ENCODE measurements at places on chromosomes 13 and 19.

- no peak for DNase-seq
These were observed 46.3 kb downstream of the IRS2 start for GRCh38 chr13:109740121-109740520.

GRCh38 chr19:548886-549830 lies 5.3 kb downstream of the GZMM start:
- DNase-seq, result no peak

DNA sequence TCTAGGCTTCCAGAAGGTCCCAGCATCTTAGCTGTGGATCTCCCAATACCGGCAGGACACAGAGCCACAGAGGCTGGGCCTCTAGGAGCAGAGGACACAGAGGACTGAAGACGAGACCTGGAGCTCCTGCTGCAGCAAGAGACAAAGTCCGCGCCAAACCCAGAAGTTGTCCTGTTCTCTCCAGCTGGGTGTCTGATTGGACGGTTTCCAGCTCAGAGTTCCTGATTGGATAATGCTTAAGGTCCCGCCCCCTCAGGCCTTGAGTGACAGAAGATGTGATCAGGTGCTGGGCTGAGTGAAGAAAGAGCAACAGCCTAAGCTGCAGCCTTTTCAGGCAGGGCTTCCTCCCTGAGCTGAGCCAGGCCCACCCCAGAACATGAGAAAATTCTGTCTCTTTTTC lies 59.9 kb upstream of the ZNF85 start:
- no peak for DNase-seq

- DNase-seq, result no peak
These were observed 5.7 kb downstream of the ZNF132 start for GRCh38 chr19:58434217-58434616.

GRCh38 chr13:110344320-110344719 lies 37.2 kb downstream of the COL4A2 start:
- DNase-seq, result no peak

DNA sequence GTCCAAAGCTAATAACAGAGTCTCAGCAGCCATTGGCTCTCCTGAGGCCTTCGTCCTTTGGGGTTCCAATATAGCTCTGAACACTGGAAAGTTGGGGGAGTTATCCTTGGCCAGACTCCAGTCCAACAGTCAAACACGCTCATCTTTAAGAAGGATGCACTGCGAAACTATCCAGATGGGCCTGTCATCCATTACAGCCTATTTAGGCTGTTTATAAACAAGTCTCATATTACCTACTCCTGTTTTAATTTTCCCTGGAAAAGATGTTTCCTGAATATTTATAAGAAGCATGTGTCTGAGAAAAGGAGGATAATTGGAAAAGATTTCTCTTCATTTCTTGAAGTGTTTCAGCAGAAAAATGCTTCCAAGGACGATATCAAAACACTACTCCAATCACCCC lies 170.7 kb downstream of the DCT start:
- no peak for DNase-seq

DNA sequence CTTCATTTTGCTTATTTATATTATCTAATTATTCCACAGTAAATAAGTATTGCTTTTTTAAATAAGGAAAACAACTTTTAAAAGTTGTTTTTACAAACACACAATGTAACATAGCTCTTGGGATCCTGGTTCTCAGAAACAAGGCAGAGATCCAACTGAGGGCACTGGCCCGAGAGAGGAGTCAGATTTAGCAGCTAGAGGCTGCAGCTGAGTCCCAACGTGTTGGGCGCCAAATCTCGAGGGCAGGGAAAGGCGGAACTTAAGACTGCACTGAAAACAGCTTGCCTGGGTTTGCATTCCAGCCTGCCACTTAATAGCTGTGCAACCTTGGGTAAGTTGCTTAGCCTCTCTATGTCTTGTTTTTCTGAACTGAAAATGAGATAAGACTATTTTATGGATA lies 16.4 kb upstream of the WASF3 start:
- DNase-seq, result no peak

GRCh38 chr19:5349041-5349440 lies 8.4 kb upstream of the PTPRS start:
- no peak for DNase-seq

GRCh38 chr13:113794086-113794485 lies 35.1 kb downstream of the TMEM255B start:
- no peak for DNase-seq

GRCh38 chr13:113148940-113149503 lies 9.4 kb upstream of the PROZ start:
- no peak for DNase-seq

- DNase-seq, result no peak
These were observed 731.0 kb downstream of the SLITRK6 start for GRCh38 chr13:85068231-85068630.

DNA sequence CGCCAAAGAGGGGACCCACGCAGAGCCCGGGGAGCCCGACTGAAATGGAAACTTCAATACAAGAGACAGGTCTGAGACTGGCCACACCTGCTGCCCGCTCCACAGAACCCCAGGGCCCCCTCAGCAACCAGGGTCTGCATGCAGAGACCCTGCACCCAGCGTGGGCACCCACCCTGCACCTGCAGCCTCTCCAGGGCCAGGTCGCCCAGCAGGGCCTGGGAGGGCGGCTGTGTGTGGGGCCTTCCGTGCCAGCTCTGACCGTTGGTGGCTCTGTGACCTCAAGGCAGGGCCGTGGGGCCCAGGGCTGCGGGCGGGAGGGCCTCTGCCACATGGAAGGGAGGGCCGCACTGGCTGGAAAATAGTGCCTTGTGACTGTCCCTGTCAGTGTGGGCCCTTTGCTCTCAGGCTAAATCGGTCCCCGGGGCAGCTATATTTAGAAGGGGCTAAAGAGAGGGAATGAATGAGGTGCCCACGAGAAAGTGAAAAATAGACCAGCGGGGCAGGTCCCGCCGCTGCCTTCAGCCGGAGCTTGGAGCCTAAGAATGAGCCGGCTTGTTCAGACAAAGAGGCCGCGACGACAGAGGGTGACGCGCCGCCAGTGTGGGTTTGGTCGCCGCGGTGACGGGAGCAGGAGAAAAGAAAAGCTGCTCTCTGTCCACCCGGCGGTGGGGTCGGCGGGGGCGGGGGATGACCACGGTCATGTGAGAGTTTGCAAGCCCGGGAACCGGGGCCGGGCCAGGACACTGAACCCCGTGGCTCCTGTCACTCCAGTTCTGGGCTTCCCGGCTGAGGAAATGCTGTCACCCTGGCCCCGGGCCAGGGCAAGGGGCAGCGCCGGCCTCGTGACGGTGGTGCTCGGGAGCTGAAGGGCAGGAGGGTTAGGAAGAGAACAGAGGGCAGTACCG lies 70.5 kb downstream of the GADD45B start:
- DNase-seq, result no peak
